ENCODE measurements at places on chromosomes 4 and X.

DNA sequence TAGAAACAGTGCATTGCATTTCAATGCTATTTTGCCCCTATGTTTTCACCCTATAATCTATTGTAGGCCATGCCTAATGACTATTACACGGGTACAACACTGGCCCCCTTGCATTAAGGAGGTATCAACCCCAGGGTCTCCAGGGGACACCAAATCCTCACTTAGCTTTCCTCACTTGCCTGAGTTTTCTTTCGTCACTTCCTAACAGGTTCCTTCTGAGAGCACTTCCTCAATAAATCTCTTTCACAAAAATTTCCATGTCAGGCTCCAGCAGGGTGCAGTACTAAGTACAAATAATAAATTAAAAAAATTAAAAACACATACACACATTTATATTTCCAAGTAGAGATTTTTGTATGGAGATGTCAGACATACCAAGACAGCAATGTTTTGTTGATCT is 165.0 kb downstream of the RBM46 start:
- DNase-seq = no peak

DNA sequence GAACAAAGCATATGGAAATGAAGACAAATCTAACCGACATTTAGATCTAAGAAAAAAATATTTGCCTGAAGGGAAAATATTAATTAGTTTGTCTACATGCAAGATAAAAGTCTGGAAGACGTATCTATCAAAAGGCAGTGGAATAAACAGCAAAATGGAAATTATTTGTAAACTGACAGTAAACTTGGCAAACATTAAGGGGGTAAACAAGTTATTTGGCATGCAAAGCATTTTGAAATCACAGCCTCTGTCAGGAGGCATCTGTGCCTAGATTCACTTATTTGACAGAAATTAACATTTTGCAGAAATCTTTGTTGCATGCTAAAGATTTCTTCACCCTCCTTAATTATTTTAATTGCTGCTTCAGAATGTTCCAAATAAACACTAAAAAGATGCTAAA is 1065.8 kb upstream of the POU3F4 start:
- no peak for DNase-seq

DNA sequence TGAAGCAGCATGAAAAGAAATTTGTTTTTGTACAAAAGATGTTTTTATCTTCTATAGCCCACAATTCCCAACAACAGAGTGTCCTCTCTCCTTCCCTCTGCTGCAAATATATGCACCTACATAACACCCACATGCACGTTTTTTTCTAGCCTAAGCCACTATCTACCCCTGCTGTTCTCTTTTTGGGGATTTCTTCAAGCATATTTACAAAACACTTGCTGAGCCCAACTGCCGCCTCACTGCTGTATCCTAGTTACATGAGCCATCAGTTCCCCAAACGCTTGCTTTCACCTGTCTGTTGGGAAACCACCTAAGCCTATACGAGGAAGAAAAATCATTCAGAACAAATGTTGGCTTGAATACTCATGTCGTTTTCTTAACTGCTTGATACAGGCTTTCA is 127.2 kb downstream of the CHRNA9 start:
- DNase-seq = peak; percentile 13

DNA sequence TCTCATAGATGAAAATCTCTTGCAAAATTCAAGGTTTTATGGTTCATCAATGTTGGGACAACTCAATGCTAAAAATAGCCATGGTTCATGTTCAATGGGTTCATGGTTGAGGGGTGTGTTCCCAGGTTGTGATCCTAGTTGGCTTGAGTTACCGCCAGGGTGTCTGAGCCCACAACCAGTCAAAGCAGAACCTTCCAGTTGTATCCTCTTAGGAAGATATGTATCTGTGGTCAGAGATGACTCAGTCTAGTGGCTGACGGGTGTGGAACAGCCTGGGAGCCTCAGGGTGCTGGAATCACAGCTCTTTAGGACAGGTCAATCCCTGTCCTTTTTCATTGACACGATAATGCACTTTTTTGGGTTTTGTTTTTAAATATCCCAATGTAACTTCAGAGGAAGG is 192.3 kb upstream of the NR3C2 start:
- DNase-seq = no peak

DNA sequence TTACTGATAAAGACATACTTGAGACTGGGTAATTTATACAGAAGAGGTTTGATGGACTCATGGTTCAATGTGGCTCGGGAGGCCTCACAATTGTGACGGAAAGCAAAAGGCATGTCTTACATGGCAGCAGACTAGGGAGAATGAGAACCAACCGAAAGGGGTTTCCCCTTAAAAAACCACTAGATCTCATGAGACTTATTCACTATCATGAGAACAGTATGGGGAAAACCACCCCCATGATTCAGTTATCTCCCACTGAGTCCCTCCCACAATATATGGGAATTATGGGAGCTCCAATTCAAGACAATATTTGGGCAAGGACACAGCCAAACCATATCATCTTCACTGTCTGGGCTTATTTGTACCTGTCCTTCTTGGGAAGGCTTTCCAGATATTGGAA is 22.8 kb upstream of the MUC7 start:
- DNase-seq = no peak

DNA sequence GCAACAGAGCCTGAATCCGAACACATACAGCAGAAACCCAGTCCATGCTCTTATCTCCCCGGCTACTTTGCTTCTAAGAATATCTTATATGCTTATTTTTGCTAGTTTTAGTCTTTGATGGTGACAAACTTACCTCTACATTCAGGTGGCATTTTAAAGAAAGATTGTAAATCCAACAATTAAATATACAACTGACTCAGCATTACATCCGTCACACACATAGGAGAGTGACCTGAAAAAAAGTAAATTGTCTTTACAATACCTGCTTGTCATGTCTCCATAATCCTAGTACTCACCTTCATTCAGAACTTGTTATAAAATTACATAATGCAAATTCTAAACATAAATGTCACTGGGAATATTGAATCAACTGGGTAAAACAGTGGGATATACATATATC is 30.6 kb upstream of the BMP3 start:
- DNase-seq = no peak

GRCh38 chr4:138087066-138087719 is 155.0 kb downstream of the SLC7A11 start:
- no peak for DNase-seq

GRCh38 chr4:104129243-104129642 is 365.5 kb downstream of the CXXC4 start:
- DNase-seq = no peak
